ENCODE measurements at places on chromosomes 7 and 10.

DNA sequence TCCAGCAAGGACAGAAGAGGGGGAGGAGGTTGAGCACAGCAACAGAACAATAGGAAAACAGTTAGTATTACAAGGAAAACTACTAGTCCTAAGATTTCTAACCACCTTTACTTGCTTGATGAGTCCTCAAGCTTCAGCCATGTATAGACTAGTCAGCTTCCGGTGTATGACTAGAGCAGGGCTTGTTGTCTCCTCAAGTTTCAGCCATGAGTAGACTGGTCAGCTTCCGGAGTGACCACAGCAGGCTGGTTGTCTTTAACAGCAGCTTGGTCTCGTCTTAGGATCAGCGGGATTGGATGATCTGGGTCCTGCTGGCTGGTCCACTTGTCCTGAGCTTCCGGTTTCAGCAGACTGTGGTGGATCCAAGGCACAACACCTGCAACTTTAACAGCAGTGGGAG, 10.6 kb upstream of the ZNF239 start:
- H3K27ac ChIP-seq: no peak overlapping the region
- H3K4me1 ChIP-seq: no peaks in the 10 kb centered on the region
- no peak overlapping the region for H3K4me3 ChIP-seq
- no peak for DNase-seq
- H3K36me3 ChIP-seq: no peaks in the 10 kb centered on the region

- no peak for DNase-seq
- H3K36me3 ChIP-seq: peaks cover 12% of the 10 kb centered on the region
- no peaks in the 10 kb centered on the region for H3K27me3 ChIP-seq
- H3K4me3 ChIP-seq: no peak overlapping the region
Measured at GRCh38 chr10:104099269-104099668, 13.6 kb upstream of the COL17A1 start.

DNA sequence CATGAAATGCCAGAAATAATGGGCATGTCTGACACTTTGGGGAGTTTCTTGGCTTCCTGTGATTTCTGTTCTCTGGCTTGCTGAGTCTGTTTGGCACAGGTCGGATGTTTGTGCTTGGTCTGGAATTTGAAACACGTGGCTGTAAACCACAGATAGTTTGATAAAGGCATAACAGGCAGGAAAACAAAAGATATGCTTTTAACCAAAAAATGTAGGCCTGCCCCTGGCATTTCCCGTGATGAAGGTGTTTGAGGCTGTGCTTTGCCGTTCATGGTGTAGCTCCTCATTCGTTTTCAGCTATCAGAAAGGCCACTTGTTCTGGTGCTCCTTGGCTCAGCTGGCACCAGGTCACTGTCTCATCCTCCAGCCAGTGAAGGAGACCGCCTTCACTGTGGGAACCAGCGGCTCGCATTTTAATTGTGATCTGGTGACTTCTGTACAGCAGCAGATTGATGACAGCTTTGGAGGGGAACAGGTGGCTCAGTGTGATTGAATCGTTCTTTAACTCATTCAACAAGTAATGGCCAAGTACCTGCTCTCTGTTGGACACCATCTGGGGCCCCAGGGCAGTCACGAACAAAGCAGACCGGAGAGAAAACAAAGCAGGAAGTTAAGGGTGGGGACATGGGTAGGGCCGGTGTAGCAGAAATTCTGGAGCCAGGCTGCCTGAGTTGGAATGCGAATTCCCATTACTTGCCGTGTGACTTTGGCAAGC, 111.5 kb downstream of the CCNY start:
- H3K4me1 ChIP-seq: peaks cover 50% of the 10 kb centered on the region
- H3K4me3 ChIP-seq: no peak overlapping the region
- peaks cover 27% of the 10 kb centered on the region for H3K36me3 ChIP-seq
- no peaks in the 10 kb centered on the region for H3K27me3 ChIP-seq
- DNase-seq: peak; percentile 35
- H3K27ac ChIP-seq: peak overlapping the region; percentile 86

DNA sequence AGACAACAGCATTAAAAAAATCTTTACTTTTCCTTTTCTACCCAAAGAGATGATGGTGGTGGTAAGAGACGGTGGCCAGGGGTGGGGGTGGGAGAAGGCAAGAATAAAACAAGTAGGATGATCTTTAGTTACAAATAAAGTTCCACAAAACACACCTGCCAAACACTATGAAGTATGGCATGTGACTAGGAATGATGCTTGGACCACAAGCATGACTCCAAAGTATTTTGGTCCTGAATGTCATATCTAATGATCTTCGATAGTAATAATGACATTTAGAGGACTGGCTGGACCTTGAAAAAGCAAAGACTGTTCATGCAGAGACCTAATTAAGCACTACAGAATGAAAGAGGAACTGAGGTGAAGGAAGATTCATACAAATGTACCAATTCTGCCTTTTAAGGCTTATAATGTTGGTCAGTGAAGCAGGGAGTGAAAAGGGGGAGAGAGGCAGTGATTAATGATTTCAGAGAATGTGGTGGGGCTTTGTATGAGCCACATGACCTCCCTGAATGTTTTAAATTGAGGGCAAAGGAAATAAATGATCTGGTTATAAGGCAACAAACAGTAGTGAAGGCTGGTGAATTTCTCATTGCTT, 29.6 kb upstream of the DKK1 start:
- peak overlapping the region; percentile 11 for H3K27ac ChIP-seq
- H3K4me1 ChIP-seq: no peaks in the 10 kb centered on the region
- H3K27me3 ChIP-seq: no peaks in the 10 kb centered on the region
- H3K4me3 ChIP-seq: no peak overlapping the region
- no peaks in the 10 kb centered on the region for H3K36me3 ChIP-seq
- DNase-seq: no peak

- H3K27me3 ChIP-seq: no peaks in the 10 kb centered on the region
- no peak overlapping the region for H3K4me3 ChIP-seq
- H3K4me1 ChIP-seq: peaks cover 2% of the 10 kb centered on the region
- H3K27ac ChIP-seq: no peak overlapping the region
Measured at GRCh38 chr7:12954380-12955033, 267.1 kb downstream of the ARL4A start.

DNA sequence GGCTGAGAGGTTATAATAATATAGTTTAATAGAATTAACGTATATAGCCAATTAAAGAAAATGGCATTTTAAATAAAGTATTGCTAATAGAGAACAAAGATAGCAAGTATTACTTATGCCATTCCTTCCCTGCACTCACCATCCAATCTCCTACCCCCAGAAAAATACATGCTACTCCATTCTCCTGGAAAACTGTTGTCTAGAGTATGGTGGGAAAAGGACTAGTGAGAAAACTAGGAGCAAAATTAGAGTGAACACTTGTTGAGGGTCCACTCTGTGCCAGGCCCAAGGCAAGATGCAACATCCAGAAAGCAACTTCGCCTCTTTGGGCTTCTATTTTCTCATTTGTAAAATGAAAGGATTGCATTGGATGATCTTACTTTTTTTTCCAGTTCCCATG, 149.1 kb downstream of the CPED1 start:
- no peak overlapping the region for H3K4me3 ChIP-seq
- no peak for DNase-seq
- H3K27ac ChIP-seq: no peak overlapping the region
- H3K27me3 ChIP-seq: no peaks in the 10 kb centered on the region
- no peaks in the 10 kb centered on the region for H3K4me1 ChIP-seq
- no peaks in the 10 kb centered on the region for H3K36me3 ChIP-seq

DNA sequence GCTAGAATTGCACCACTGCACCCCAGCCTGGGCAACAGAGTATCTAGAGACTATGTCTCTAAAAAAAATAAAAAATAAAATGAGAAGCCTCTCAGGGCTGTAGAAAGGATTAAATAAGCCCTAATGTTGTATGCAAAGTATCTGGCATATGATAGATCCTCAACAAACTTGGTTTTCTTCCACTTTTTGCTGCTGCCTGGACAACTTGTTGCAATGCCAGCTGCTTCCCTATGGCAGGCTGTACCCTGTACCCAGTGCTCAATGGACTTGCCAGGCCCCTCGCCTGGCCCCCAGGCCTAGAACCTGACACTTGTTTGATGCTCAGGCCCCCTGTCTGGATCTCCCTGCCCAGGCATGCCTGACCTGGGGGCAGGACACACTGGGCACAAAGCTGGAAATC, 28.5 kb upstream of the CDH23 start:
- H3K27me3 ChIP-seq: no peaks in the 10 kb centered on the region
- no peaks in the 10 kb centered on the region for H3K36me3 ChIP-seq
- H3K27ac ChIP-seq: no peak overlapping the region
- H3K4me3 ChIP-seq: no peak overlapping the region
- DNase-seq: no peak

DNA sequence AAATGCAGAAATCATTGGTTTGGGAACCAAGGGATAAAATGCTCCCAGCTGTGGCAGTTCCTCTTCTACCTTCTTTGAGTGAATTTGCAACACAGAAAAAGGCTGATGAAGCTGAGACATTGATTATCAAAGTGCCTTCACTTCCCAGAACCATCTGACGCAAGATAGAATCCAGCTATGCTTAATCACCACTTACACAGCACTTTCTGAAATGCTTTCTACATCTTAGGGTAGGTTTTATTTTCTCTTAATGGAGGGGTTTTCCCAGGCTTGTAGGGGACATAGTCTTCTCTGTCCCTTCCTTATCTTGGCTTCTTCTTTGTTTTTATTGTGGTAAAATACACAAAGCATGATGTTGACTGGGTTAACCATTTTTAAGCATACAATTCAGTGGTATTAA, 332.6 kb upstream of the ZNF32 start:
- no peaks in the 10 kb centered on the region for H3K36me3 ChIP-seq

DNA sequence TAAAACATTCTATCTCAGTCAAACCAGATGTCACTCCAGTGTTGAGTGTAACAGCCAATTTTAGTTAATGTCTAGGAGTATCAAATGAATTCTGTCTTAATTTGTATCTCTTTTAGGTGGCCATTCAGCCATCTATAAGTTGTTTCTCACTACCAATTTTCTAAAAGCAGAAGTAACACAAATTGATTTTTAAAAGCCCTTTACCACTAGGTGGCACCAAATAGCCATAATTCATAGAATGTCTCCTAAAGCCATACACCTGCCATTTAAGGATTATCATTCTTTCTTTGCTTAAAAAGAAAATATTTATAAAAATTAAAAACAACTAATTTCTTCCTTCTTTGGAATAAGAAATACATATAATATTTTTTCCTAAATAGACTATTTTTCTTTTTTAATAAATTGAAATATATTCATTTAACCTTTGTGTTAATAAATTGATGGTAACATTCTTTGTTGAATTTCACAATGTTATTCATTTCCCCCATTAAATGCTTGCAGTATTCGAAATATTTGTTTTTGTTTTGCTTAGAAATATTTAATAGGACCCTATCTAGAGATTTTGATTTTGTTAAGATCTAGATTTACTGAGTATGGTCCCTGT, 107.8 kb upstream of the PPP1R3A start:
- H3K27ac ChIP-seq: no peak overlapping the region
- H3K27me3 ChIP-seq: no peaks in the 10 kb centered on the region
- no peaks in the 10 kb centered on the region for H3K4me1 ChIP-seq
- H3K4me3 ChIP-seq: no peak overlapping the region
- no peak for DNase-seq

DNA sequence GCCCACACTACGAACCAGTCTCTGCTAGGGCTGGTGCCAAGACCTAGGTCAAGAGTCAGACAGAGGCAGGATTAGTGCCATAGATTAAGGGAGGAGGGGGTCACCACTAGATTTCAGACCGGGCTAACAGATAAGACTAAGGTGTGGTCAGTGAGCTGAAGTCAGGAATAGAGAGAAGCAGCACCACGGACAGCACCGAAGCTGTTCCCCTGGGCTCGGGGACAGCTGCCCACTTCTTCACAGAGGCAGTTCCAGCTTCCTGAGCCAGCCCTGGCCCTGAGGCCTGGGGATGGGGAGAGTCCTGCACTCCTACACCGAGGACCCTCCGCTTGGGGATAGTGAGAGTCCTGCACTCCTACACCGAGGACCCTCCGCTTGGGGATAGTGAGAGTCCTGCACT, 11.2 kb upstream of the JAKMIP3 start:
- no peak overlapping the region for H3K27ac ChIP-seq
- 0 out of 2 replicates have a peak, but pooled peaks cover 2% of the 10 kb centered on the region for H3K4me1 ChIP-seq
- H3K4me3 ChIP-seq: no peak overlapping the region
- peaks cover 5% of the 10 kb centered on the region for H3K27me3 ChIP-seq
- peaks cover 16% of the 10 kb centered on the region for H3K36me3 ChIP-seq

GRCh38 chr10:130202984-130203621, 66.9 kb downstream of the GLRX3 start:
- H3K27me3 ChIP-seq: no peaks in the 10 kb centered on the region
- peaks cover 14% of the 10 kb centered on the region for H3K36me3 ChIP-seq
- no peak overlapping the region for H3K27ac ChIP-seq
- no peak for DNase-seq

GRCh38 chr7:93025389-93025788, 92.4 kb downstream of the SAMD9 start:
- peaks cover 9% of the 10 kb centered on the region for H3K36me3 ChIP-seq
- no peaks in the 10 kb centered on the region for H3K27me3 ChIP-seq
- no peak overlapping the region for H3K27ac ChIP-seq
- DNase-seq: no peak

- peak overlapping the region; percentile 96 for H3K4me3 ChIP-seq
- DNase-seq: no peak
- H3K4me1 ChIP-seq: peaks cover 64% of the 10 kb centered on the region
- H3K36me3 ChIP-seq: peaks cover 33% of the 10 kb centered on the region
- H3K27ac ChIP-seq: peak overlapping the region; percentile 89
Measured at GRCh38 chr10:100345570-100346330, 1.3 kb upstream of the SCD start.

DNA sequence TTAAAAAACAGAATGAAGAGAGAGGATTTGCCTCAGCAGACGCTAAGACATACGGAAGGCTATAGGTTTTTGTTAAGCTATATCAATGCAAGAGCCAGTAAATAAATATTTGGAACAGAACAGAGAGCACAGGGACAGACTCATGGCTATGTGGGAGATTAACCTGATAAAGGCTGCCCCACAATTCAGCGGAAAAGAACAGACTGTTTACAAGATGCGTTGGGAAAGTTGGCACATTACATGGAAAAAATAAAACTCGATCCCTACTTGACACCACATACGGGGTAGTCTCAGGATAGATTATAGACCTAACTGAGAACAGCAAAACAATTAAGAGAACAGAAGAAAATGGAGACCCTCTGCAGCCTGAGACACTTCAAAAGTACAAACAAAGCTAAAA, 10.8 kb downstream of the KCNH2 start:
- H3K4me3 ChIP-seq: no peak overlapping the region
- no peak overlapping the region for H3K27ac ChIP-seq
- no peak for DNase-seq
- H3K27me3 ChIP-seq: no peaks in the 10 kb centered on the region
- no peaks in the 10 kb centered on the region for H3K36me3 ChIP-seq

DNA sequence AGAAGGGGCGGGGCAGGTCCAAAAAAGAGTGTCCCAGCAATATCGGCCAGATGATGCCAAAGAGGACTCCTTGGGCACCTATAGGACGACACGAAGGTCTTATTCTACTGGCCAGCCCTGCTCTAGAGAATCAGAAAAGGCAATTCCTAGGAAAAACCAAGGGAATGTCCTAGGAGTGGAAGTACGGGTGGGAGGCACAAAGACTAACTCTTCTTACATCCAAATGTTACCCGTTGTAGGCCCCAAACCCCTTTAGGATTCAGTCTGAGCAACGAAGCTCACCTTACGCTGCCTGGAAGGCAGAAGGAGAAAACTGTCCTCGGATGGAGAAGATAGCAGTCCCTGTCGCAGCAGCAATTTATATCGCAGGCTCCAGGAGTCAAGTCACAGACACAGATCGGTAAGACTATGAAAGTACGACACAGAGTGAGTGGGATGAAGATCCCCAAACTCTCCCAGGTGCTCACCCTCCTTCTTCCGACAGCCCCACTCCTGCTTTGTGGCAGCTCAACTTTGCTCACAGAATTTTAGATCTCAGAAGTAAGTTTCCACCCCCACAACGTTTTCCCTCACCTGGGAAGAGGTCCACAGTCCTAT, 558 bp downstream of the TCTN3 start:
- no peak for DNase-seq
- peaks cover 4% of the 10 kb centered on the region for H3K27me3 ChIP-seq
- H3K36me3 ChIP-seq: peaks cover 43% of the 10 kb centered on the region
- peaks cover 17% of the 10 kb centered on the region for H3K4me1 ChIP-seq
- peak overlapping the region; percentile 99 for H3K4me3 ChIP-seq
